ENCODE measurements at places on chromosomes 3 and 15.

DNA sequence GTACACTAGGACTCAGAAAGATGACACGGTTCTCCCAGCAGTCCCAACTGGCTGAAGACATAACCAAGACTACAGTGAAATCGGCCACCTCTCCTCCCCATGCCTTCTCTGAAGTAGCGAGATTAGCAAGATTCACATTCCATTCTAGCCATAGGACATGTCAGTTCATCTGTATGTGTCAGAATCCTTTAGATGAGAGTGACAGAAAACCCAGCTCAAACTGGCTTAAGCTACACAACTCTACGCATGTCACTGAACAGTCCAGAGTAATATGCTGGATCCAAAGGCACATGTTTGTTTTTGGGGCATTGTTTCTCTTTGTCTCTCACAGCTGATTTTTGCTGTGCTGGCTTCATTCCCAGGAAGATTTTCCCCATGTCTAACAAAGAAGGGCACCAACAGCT is 75.8 kb downstream of the RARB start:
- no peak for DNase-seq

DNA sequence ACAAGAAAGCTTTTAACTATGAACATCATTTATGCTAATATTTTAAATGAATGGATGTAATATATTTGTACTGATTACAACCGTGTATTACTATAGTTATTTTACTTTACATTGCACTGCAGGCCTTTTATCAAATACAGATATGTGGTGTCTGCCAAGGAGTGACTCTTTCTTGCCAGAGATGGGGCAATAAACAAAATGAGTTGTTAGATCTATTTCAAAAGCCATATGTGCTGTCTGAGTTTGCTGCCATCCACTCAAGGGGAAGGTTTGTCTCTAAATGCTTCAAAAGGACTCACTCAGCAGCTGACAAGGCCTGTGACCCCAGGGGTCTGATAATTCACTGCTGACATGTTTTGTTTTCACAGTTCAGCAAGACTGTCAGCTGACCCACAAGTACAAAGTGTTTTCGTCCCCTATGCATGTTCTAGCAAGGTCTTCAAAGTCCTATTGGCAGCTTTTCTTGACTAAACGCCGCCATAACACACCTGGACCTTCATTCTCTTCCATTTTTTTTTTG is 41.3 kb upstream of the ZBED2 start:
- DNase-seq, result no peak

DNA sequence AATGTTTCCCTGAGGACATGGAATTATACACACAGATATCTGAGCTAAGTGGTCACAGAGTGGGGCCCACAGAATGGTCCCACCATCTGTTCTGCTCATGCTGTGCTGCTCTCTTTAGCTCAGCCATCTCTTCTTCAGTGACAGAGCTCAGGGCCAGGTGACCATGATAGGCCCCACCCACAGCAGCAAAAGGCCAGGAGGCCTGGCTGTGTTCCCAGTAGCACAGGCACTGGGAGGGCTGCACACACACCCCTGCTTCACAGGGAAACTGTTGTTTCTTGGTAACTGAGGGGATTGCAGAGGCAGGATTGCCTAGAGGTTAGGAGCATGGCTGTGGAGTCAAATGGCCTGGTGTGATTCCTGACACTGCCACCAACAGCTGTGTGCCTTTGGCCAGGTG is 4.8 kb upstream of the FBXW12 start:
- DNase-seq, result peak; percentile 28

- DNase-seq, result no peak
These were observed 36.9 kb upstream of the CMSS1 start for GRCh38 chr3:99780749-99781148.

DNA sequence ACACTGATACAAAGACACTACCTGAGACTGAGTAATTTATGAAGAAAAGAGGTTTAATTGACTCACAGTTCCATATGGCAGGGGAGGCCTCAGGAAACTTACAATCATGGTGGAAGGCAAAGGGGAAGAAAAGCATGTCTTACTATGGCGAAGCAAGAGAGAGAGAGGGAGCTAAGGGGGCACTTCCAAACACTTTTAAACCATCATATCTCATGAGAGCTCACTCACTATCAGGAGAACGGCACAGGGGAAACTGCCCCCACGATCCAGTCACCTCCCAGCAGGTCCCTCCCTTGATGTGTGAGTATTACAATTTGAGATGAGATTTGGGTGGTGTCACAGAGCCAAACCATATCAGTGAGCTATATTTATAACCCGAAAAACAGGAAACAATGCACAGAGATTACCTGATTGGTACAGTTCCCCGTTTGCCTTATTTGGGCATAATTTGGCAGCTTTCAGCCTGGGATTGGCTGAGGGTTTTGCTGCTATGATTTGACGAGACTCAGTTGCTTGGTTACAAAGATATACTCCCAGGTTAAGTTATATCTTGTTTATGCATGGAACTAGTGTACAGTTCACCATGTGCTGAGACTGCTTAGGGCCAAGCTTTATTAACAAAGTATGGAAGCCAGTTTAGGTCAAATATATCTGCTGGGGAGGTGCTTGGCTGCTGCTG is 184.2 kb downstream of the NR2F2 start:
- DNase-seq, result no peak

DNA sequence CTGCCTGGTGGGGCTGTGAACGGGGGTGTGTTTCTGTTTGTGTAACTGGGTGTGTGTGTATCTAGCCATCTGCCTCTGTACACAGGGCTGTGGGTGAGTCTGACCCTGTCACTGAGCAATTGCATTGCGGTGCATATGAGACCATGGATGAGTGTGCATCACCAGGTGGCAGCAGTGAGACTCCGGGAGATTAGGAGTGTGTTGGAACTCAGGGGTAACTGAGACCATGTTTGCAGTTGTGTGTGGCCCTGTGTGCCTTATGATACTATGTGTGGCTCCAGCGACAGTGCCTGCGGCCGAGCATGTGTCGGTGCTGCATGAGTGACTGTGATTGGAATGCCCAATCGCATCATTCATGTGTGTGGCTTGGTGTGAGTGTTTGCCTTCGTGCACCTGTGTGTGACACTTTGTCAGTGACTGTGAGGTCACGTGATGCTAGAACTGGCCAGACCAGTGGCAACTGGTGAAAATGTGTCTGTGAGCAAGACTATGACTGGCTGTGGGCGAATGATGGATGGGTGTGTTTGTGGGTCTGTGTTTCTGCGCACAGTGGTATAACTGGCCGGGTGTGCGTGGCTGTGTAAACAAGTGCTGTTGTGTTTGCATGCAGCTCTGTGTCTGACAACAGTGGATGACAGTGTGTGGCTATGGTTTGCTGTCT is 14.0 kb downstream of the VILL start:
- peak; percentile 15 for DNase-seq

DNA sequence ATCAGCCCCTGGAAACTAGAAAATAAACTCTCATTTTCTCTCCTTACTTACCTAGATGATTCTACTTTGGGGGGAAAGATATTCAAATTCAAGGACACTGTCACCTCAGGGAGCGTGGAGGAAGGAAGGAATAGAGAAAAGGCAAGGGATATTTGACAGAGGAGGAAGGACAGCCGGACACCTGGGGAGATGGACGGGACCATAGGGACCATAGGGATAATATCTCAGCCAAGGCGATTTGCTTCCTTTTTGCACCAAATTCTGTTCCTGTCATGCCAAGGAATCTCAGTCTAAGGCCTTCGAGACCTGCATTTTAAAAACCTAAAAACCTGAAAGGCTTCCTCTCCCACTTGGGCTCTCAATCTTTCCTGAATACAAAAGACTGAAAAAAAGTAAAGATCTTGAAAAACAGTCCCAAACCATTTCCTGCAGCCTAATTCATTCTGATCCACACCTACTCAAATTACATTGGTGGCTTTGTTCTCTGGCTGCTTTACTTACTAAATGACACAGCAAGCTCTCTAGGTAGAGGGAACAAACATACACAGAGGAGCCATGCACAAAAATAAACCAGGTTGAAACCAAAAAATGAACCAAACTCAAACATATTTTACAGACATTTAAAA is 73.9 kb upstream of the SLC24A5 start:
- DNase-seq, result no peak

- no peak for DNase-seq
These were observed 15.2 kb downstream of the GABRA5 start for GRCh38 chr15:26882112-26882511.

- peak; percentile 52 for DNase-seq
These were observed 52.6 kb downstream of the GTF2E1 start for GRCh38 chr3:120795017-120795648.

- no peak for DNase-seq
These were observed 77.2 kb downstream of the EOMES start for GRCh38 chr3:27644941-27645340.

- DNase-seq, result no peak
These were observed 72.1 kb upstream of the TNIK start for GRCh38 chr3:171532294-171532693.

DNA sequence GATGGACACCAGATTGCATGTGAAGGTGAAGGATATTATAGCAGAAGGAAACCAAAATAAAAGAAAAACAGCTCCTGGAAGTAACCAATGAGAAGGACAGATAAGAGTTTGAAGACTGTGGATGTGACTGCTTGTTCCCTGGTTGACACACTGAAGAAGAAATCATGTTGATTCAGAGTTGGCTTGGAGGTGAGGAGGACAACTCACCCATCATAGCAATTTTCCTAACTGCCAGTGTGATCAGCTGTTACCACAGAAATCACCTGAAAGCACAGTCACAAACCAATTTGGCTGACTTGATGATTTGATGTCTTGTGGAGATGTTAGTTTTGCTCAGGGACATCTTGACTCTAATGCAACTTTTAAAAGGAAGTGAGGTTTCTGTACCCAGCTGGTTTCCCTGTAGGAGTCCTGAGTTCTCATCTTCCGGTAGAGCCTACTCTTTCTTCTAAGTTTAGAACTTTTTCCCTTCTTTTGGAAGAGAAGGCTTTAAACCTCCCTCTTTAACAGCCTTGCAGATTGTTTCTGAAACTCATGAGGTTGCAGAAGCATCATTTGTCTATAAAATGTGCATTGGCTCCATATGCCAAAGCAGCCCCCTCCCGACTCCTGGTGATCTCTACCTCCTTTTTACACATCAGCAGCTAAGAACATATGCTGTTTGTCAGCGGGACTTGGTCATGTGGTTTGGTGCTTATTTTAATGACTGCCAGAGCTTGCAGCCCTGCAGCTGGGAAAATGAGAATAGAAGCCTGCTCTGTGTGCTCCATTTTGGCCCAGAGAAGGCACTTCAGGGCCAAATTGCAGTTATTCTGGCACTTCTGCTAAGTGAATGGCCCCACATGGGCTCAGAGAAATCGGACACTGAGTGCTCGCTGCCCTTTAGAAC is 10.3 kb downstream of the ATG7 start:
- no peak for DNase-seq

GRCh38 chr3:149657321-149657925 is 402 bp downstream of the WWTR1 start:
- no peak for DNase-seq

DNA sequence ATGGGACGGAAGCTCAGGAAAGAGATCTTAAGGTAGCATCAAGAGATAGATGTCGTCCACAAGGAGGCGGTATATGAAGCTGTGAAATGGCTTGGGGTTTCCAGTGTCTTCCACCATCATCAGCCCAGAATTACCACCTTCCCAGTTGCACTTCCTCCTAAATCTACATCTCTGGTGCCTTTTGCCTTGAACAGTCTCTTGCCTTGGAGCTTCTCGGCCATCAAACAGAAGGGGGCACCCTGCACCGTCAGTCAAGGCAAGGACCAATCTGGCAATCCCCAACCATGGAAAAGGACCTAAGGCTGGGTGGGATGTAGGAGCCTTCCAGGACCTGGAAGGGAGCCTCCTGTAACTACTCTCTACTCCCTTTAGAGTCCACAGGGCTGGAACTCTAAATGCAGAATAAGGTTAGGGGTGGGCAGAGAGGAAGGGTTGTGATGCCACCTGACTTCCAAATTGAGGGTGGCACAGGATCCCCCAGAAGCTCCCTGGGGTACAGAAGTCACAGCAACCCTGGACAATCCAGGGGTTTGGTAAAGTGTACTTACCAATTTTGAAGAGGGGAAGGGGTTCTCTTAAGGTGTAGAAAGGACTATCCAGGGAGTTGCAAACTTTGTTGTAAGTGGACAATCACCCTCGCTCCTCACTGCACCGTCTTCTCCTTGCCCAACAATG is 1.0 kb upstream of the RYR3 start:
- DNase-seq, result no peak

- DNase-seq, result no peak
These were observed 38.7 kb upstream of the RASGRF1 start for GRCh38 chr15:79129235-79129634.

DNA sequence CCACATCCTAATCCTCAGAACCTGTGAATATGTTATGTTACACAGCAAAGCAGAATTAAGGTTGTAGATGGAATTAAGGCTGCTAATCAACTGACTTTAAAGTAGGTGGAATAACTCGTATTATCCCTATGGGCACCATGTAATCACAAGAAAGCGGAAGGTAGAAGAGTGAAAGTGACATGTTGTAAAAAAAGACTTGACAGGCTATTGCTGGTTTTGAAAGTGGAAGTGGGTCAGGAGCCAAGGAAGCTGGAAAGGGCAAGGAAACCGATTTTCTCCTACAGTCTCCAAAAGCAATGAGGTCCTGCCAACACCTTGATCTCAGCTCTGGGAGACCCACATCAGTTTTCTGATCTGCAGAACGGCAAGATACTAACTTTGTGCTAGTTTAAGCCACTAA is 6.6 kb downstream of the TP63 start:
- no peak for DNase-seq

DNA sequence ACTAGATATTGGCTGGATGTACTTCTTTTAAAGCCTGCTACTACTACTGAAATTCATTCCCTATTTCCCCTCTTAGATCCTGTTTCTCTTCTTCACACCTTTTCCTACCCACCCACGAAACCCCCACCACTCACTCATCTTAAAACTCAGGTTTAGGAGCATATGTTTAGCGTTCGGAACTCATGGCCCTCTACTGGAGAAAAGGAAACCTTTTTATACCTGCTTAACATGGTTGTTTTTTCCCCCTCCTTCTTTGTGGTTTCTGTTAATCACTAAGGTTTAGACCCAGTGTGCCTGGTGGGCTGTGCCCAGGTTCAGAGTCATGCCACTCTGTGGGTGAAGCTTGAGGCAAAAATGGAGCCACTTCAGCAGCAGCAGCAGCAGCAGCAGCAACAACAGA is 2.6 kb downstream of the ARID3B start:
- DNase-seq, result no peak

- peak; percentile 47 for DNase-seq
These were observed 37.3 kb upstream of the NDUFB4 start for GRCh38 chr3:120558771-120559241.

GRCh38 chr3:130659911-130660310 is 86.7 kb downstream of the PIK3R4 start:
- no peak for DNase-seq

GRCh38 chr3:147397155-147397874 is 9.0 kb downstream of the ZIC4 start:
- DNase-seq, result no peak
